ENCODE measurements at places on chromosomes 13 and 19.

GRCh38 chr19:7293762-7294557 lies at the start of gene INSR:
INSR (minus strand) TSS chr19:7294414; CDS start chr19:7293891, 523 bp downstream.
- peak; percentile 96 for DNase-seq

GRCh38 chr13:53241891-53242348 lies 213.3 kb downstream of the OLFM4 start:
- DNase-seq, result peak; percentile 24

- no peak for DNase-seq
Observed at GRCh38 chr19:18001777-18002345, 6.1 kb upstream of the ARRDC2 start.

DNA sequence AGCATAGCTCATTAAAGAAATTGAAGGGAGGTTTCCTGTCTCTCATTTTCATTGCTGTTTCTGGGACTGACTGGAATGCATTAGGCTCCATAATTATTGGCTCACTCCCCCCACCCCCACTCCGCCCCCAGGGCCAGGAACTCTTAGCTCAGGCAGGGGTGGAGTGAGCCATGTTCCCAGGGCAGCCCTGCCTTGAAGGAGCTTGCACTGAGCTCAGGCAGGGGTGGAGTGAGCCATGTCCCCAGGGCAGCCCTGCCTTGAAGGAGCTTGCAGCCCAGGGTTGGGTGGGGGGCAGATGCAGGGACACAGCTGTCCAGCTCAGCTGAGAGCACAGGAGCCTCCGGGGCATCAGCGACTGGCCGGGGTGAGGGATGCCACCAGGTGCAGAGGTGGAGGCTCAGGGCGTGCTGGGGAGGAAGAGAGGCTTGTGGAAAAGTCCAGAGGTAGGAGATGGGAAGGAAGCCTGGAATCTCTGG lies 39.1 kb upstream of the TFDP1 start:
- DNase-seq, result no peak

DNA sequence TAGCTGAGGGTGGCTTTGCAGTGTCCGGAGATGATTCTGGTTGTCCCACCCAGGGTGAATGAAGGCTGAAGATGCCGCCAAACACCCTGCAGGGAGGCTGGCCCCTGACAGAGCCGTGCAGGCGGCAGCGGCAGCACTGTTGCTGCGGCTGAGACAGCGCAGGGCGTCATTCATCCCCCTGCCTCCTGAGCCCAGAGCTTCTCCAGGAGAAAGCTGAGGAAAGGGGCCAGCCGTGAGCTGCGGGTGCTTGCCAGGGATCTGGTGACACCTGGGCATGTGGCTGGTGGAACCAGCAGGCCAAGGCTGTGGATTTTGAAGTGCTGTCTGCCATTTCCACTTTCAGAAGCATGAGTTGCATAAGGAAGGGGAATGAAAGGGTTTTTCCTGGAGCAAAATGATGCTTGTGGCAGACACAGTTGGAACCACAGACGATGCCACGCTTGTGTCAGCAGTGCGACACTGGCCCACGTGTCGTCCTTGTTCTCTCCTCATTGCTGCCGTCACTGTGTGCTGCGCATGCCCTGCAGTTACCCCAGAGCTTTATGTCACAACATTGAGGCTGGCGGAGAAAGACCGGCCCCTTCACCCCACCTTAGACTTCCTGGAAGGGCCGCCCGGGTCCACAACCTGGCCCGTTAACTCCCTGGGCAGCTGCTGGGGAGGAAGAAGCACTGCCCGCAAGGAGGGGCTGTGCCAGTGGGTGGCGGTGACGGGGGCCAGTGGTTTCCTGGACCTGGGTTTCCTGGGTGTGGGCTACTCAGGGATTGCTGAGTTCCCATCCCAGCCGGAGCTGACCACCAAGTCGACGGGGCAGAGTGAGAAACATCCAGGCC lies 22.7 kb downstream of the TFDP1 start:
- DNase-seq, result no peak

- no peak for DNase-seq
Observed at GRCh38 chr19:14346279-14346678, 35.0 kb upstream of the ADGRE5 start.

GRCh38 chr13:32468502-32469142 lies 40.7 kb upstream of the N4BP2L1 start:
- no peak for DNase-seq

DNA sequence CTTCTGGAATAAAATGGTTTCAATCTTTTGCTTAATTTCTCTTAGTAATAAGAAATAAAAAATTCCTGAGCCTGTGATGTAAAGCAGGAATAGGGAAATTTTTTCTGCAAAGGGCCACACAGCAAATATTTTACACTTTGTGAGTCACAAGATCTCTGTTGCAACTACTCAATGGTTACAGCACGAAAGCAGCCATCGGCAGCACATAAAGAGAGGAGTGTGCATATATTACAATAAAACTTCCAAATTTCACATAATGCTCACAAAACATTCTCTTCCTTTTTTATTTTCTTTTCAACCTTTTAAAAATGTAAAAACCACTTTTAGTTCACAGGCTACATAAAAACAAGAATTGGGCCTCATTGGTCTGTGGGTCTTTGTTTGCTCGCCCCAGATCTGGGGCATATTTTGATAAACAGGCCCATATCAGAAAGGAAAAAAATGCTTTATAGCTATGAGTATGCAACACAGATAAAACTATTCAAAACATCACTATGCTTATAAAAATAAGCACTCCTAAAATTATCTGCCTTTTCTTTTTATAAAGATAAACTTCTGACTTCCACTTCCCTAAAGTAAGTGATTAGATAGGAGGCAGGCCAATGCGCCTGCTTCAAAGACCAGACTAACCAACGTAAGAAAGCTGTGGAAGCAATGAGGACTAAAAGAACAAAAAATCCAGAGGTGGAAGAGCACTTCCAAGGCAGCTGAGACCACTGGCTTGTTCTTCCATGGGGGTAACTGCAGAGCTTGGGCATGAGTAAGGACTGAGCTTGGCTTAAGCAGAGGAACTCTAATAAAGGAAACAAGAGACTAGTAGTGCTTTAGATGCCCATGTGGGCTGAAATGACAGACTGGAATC lies 26.5 kb downstream of the MYCBP2 start:
- no peak for DNase-seq

DNA sequence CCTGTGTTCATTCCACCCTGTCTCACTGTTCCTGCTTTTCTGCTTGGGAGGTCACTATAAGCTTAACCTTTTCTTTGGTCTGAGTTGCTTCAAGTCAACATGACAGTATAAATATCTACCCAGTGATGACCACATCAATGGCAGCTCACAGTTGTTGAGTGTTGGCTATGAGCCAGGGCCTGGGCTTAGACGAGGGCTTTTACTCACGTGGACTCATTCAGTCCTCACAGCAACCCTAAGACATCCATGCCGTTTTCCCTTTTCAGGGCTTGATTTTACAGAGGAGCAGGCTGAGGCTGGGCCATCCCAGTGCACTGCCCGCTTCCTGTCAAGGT lies 10.2 kb upstream of the CCDC97 start:
- DNase-seq, result peak; percentile 94

DNA sequence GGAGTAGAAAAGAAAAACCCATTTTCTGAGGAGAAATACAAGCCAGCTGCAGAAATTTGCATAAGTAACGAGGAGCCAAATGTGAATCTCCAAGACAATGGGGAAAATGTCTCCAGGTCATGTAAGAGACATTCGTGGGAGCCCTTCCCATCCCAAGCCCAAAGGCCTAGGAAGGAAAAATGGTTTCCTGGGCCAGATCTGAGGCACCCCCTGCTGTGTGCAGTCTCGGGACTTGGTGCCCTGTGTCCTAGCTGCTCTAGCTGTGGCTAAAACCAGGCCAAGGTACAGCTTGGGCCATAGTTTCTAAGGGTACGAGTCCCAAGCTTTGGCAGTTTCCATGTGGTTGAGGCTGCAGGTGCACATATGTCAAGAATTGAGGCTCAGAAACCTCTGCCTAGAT lies 444.9 kb downstream of the PCDH20 start:
- no peak for DNase-seq

DNA sequence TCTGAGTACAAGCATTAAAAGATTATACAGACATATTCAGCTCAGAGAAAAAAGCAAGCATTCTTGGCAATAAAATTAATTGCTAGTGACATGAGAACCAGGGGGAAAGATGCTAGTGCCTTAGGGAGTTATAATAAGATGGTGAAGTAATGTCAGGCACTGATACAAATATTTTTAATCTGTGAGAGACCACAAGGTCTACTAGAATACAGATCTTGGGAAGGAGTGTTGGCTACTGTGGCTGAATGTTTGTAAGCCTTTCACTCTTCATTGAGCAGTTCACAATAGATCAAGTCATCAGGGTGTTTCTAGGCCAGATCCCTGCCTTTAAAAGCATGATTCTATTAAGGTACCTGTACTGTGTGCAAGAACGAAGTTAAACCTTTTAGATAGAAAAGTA lies 16.4 kb downstream of the FREM2 start:
- DNase-seq, result no peak

DNA sequence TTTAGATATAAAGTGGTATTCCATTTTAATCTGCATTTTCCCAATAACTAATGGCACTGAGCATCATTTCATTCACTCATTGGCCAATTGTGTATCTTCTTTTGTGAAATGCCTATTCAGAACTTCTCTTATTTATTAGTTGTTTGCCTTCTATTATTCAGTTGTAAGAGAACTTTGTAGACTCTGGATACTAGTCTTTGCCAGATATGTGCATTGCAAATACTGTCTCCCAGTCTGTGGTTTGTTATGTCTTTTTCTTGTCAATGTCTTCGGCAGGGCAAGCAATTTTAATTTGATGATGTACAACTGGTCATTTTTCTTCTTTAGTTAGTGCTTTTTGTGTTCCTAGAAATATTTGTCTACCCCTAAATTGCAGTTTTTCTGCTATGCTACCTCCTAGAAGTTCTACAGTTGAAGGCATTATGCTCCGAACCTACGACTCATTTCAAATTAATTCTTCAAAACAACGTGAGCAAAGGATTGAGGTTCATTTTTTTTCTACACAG lies 115.9 kb downstream of the TSHZ3 start:
- no peak for DNase-seq

DNA sequence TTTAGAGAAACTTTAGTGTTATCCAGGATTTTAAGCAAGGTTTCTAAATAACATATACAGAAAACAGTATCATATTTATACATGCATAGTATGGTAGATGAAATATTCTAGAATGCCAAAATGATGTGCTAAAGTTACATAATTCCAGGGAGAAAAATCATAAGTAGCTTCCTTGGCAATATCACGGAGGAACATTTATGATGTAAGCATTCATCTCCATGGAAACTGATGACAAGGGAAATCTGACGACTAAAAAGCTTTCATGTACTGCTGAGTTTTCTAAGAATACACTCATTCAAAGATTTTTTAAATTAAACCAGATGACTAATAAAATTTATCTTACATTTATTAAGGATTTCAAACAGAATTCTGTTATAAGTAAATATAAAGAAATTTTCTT lies 4.7 kb downstream of the TEX30 start:
- DNase-seq, result no peak

DNA sequence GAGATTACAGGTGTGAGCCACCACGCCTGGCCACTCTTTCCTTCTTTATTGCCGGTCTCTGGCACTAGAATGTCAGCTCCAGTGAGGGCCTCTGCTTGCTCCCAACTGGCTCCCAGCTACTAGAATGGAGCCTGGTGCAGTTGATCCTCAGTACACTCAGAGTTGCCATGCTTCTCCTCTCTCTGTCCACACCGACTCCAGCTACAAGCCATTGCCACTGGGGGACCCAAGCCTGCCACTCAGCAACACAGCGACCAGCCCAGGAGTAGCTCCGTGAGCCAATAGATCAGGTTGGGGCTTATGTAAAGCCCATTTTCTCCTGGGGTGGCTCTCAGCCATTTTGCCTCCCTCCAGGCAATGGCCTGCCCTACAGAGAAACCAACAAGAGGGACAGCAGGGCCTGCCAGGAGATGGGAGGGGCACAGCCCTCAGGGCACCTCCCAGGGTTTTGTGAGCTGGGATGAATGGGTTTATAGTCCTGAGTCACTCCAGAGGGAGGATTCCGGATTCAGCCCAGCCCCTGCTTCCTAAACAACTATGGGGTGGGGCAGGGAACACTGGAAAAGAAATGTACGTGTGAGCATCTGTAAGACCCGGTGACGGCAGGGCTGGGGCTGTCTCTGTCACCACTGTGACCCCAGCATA lies 36.5 kb downstream of the OPA3 start:
- no peak for DNase-seq

DNA sequence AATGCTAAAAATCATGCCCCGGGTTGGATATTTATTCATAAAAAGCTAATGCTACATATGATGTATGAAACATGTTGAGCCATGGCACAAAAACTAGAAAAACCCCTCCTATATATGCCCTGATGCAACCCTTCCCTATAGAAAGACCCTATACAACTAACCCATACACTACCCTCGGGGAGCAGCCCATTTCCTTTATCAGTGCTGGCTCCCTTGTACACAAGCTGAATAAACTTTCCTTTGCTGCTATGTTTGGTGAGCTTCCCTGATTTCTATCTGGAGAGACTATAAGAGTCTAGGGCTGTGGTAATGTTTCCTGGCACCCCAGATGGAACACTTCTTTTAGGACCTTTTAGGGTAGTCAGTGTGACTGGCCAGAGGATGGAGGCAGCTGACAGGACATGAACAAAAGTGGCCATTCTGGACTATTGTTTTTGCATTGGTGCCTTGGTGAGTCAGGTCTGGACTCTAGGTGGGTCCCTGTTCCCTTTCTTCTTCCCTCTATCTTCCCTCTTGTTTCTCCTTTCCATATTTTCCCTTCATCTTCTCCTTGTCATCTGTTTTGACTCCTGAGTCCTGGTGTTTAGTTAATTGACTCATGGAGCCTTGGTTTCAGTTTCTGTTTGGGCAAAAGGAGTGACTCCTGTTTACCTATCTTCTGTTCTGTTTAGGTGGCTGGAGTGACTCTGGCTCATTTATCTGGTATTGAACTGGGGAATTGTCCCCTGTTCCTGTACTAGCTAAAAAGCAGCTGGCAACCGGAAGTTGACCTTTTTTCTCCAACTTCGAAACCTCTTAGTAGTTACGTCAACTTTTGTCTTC lies 1321.8 kb upstream of the PCDH9 start:
- no peak for DNase-seq

- no peak for DNase-seq
Observed at GRCh38 chr13:45926741-45927140, 75.2 kb upstream of the SIAH3 start.

DNA sequence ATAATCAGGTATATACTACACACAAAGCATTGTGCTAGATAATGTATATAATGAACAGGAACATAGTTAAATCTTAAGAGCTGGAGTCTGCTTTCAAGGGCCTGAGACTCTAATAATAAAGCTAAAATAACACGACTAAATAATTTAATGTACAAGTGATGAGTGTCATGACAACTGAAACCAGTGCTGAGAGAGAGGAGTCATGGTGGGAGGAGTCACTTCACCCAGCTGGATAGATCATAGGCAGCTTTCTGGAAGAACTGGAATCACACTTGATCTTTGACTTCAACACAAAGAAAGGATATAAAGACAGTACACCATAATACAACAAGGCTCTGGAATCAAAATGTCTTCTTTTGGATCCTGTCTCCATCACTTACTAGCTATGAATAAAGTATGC lies 7.1 kb downstream of the RBM26 start:
- no peak for DNase-seq

DNA sequence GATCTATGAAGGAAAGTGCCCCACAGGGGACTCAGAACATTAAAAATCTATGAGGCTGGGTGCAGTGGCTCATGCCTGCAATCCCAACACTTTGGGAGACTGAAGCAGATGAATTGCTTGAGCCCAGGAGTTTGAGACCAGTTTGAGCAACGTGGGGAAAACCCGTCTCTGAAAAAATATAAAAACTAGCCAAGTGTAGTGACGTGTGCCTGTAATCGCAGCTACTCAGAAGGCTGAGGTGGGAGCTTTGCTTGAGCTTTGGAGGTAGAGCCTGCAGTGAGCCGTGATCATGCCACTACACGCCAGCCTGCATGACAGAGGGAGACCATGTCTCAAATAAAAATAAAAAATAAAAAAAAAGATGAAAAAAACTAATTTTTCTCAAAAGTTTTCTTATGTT lies 1070.6 kb downstream of the PCDH9 start:
- DNase-seq, result peak; percentile 8

Measured in tongue (tissue), 3 donors.